ENCODE measurements at places on chromosomes 16 and 17.

DNA sequence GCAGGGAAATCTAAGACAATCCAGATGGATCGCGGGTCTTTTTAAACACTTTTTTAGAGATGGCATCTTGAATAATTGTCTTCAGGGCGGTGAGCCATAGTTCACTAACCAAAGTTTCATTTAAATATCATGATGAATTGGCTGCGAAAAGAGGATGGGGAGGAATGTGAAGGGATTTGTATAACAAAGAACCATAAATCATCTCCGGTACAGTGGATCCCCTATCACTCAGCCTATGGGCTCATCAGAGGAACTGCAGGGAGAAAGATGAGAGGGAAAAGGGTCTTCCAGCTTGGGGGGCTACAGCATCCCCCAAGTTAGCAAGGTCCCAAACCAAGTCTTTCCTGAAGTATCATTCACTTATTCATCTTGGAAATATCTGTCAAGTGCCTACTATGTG is 16.7 kb upstream of the DDX52 start:
- DNase-seq, result no peak

DNA sequence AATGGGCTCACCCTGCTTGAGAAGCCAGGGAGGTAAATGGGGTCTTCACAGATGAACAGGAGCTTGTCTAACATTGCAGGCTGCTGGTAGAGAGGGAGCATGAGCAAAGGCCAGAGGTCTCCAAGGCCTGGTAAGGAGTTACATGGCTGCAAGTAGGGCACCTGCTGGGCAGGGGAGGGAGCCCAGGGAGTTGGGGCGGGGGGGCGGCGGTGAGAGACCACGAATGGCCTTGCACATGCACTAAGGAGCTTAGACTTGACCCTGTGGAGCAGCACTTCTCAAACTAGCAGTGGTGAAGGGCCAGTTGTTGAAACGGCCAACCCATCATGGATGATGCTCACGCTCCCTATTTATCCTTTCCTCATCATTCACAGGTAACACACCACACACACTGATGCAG is 38.4 kb downstream of the ERN1 start:
- DNase-seq, result no peak

- DNase-seq, result no peak
Observed at GRCh38 chr16:17529982-17530760, 59.4 kb upstream of the XYLT1 start.

DNA sequence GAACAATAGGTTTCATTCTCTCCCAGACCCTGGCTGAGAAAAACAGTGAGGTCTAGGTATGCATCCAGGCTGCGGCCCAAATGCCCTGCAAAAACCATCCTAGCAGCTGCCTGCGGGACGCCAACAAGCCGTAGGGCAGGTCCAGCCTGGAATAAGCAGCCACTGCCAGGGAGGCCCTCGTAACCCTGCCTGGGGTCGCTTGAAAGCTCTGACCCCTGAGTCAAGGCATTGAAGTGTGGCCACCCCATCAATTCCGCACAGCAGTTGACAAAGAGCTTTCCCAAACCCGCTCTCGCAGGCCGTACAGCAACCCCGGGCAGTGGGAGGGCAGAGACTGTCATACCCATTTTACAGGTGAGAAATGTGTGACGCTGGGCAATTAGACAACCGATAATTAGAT is 11.1 kb downstream of the TRPV1 start:
- DNase-seq, result no peak

DNA sequence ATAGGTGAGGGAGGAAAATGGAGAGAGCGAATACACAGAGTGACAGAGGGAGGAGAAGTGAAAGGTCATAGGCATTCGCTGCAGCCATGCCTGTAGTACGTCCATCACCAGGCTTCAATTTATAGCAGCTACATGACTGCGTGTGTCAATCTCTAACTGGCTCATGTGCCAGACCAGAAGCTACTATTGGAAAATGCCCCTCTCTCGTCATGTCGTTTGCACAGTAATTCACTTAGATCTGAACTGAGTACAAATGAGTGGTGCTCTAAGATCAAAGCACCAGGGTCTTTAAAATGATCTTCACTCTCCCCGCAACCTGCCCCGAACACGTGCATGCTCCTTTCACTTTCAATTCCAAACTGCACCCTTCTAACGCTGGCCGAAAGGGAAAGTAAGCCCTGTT is 51.3 kb downstream of the ADCY9 start:
- peak; percentile 40 for DNase-seq
